ENCODE measurements at places on chromosomes 2 and 18. TPM values are rescaled to one million over a fixed set of nuclear protein-coding genes. Genes with fewer than 3 reads are reported as not detected.
A peak's percentile ranks its signal among the peaks of the same experiment; 100 is the strongest.

Gene FEV
- not detected for polyA plus RNA-seq

Gene AQP4
- polyA plus RNA-seq, result 8.2 TPM

Gene ATP8B1
- 3.0 TPM for polyA plus RNA-seq

Gene EPHA4
- polyA plus RNA-seq, result 47.4 TPM

DNA sequence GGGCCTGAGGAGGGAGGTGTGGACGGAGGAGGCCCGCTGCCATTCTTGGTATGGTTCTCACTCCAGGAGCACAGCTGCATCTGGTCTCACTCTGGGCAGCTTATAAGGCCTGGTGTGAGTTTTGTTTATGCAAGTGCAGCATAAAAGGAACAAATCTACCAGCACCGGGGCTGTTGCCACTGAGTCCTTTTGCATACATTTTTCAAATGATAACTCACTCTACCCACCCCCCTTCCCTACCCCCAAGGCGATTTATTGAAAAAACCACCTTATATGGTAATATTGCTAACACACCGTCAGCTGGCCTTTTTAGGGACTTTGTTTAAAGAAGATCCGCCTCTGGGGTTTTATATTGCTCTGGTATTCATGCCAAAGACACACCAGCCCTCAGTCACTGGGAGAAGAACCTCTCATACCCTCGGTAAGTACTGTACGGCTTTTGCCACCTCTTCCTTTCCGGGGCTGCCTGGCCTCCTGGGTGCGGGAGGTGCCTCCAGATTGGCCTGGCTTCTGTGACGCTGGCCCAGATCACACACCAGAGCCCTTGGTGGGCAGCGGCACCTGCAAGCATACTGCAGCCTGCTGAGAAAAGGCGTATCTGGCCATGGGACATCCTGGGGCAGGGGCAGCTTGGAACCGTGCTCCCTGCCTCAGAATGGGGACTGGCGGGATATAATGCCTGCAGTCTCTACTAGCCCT is at the start of gene ACTG2:
ACTG2 (plus strand) TSS at position 378 of the 699 bp plus-strand sequence. CDS start 8,304 bp downstream, outside the sequence.
- H3K4me1 ChIP-seq, result no peaks in the 10 kb centered on the region
- H3K4me3 ChIP-seq, result no peak within 1 kb of the TSS
- H3K27ac ChIP-seq, result no peak within 1 kb of the TSS
- no peaks in the 10 kb centered on the region for H3K27me3 ChIP-seq

DNA sequence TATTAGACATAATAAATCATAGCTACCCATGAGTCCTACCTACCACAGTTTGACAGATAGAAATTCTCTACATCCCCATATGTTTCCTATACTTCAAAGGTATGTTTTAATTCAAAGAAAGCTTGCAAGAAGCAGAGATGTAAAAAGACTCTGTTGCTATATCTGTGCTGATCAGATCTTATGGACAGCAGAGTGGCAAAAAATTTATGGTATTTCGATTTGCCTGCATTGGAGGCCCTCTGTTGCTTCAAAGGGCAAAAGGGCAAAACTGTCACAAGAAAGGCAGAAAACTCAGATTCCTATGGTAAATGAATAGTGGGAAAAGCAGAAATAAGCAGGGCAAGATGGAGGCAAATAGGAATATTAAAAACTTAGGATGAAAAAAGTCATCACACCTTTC is 447.8 kb upstream of the SPHKAP start:
- H3K27ac ChIP-seq, result no peak overlapping the region
- no peak for DNase-seq
- no peak overlapping the region for H3K4me3 ChIP-seq
- no peaks in the 10 kb centered on the region for H3K27me3 ChIP-seq
- H3K36me3 ChIP-seq, result no peaks in the 10 kb centered on the region

GRCh38 chr2:65466551-65466950 is 34.2 kb upstream of the SPRED2 start:
- H3K27ac ChIP-seq, result no peak overlapping the region
- H3K27me3 ChIP-seq, result no peaks in the 10 kb centered on the region
- no peaks in the 10 kb centered on the region for H3K36me3 ChIP-seq

DNA sequence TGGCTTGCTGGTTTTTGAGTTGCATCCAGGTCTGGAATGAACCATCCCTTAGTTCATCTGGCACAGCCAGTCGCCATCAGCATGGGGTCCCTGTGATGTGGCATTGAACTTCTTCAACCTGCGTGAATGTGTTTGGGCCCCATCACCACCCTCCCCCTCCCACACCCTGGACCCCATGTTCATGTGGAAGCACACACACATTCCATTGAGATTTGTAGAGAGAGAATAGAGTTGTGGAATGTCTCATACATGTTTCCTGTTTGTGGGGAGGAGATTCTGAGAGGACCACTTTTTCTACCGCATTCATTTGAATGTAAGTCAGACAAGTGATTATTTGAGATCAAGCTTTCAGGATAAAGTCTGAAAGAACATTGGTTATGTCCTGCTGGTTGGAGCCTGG is 117.6 kb upstream of the EML6 start:
- H3K27ac ChIP-seq, result peak overlapping the region; percentile 67
- H3K4me1 ChIP-seq, result peaks cover 58% of the 10 kb centered on the region
- no peak for DNase-seq
- no peaks in the 10 kb centered on the region for H3K27me3 ChIP-seq
- H3K36me3 ChIP-seq, result no peaks in the 10 kb centered on the region
- H3K4me3 ChIP-seq, result no peak overlapping the region

DNA sequence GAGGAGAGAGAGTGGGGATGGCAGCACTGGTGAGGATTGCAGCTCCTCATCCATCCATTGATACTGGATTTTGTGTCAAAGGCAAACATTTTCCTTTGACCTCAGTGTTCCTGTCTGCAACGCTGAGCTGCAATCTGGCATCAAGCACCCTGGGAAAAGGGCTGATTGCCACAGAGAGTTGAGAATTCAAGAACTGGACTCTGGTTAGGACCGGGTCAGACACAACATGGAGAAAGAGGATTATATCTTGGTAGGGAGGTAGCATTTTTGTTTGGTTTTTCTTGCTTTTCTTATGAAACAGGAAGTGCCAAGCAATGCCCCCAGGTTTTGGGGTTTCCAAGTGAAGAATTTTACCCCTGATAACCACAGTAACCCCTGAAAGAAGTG is 81.9 kb upstream of the PKDCC start:
- H3K27me3 ChIP-seq, result no peaks in the 10 kb centered on the region
- peaks cover 55% of the 10 kb centered on the region for H3K4me1 ChIP-seq
- peak overlapping the region; percentile 64 for H3K27ac ChIP-seq
- H3K4me3 ChIP-seq, result no peak overlapping the region
- DNase-seq, result no peak

- no peaks in the 10 kb centered on the region for H3K36me3 ChIP-seq
- H3K27me3 ChIP-seq, result no peaks in the 10 kb centered on the region
- no peaks in the 10 kb centered on the region for H3K4me1 ChIP-seq
- no peak overlapping the region for H3K4me3 ChIP-seq
- DNase-seq, result no peak
These were observed 43.7 kb downstream of the PAX3 start for GRCh38 chr2:222255090-222255489.

Measured in testis (tissue), 5 donors.